ENCODE measurements at places on chromosomes 2 and 18.

GRCh38 chr2:20661421-20662307 is 5.3 kb upstream of the GDF7 start:
- peak; percentile 85 for DNase-seq

GRCh38 chr2:160812830-160813505 is 319.4 kb upstream of the RBMS1 start:
- DNase-seq, result no peak

- no peak for DNase-seq
These were observed 56.2 kb upstream of the TMEM163 start for GRCh38 chr2:134774786-134775641.

- DNase-seq, result peak; percentile 58
These were observed 13.1 kb downstream of the DAW1 start for GRCh38 chr2:227884511-227884947.

DNA sequence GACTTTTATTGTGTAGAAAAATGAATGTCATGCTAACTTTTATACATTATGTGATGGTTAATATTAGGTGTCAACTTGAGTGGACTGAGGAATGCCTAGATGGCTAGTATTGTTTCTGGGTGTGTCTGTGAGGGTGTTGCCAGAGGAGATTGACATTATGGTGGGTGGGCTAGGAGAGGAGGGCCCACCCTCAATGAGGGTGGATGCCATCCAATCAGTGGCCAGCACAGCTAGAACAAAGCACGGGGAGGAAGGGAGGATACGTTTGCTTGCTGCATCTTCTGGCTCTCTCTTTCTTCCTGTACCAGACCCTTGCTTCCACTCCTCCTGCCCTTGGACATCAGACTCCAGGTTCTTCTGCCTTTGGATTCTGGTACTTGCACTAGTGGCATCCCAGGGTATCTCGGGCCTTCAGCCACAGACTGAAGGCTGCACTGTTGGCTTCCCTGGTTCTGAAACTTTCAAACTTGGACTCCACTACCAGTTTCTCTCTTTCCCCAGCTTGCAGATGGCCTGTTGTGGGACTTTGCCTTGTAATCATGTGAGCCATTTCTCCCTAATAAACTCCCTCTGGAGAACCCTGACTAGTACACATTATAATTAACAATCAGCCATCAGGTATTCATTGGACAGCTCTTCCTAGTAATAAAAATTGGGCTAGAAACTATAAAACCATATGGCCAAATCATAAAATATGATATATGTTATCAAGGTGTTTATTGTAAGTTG is 31.7 kb upstream of the ZCCHC2 start:
- no peak for DNase-seq

- no peak for DNase-seq
These were observed 236.7 kb downstream of the PRKCE start for GRCh38 chr2:45888167-45888566.

- DNase-seq, result no peak
These were observed 93.7 kb upstream of the MYCN start for GRCh38 chr2:15846626-15847025.

DNA sequence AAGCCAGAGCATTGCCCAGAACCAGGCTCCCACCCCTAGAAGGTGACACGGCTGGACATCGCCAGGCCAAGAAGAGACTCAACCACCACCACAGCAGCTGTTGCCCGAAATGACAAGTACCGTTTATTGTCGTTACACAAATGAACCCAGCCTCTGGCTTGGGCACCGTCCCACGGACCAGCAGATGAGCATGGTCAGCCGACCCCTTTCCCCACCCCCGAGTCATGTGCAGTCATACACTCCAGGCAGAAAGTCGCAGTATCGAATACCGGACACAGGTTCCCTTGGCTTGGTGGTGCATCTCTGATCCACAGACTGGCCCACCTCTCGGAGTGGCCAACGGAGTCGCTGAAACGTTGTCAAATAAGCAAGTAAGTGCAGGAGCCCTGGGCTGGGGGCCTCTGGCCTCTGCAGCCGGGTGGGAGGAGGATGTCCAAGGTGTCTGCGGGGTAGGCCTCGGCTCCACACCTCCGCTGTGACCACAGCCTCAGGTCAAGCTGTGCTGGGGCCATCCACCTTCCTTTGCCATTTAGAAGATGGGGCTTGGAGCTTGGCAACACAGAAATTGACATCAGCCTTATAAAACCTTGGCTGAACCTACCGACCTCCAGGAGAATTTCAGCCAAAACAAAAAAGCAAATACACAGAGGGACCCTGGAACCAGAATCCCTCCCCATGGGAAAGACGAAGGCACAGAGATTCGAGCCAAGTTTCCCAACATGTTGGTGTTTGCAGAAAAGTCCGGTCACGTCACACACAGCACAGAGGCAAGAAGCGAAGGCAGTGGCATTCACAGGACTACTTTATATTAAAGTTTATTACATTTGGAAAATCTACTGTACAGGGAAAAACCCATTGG is 24.0 kb downstream of the SDC1 start:
- DNase-seq, result no peak

GRCh38 chr2:172053486-172053885 is 31.8 kb upstream of the DLX1 start:
- no peak for DNase-seq

DNA sequence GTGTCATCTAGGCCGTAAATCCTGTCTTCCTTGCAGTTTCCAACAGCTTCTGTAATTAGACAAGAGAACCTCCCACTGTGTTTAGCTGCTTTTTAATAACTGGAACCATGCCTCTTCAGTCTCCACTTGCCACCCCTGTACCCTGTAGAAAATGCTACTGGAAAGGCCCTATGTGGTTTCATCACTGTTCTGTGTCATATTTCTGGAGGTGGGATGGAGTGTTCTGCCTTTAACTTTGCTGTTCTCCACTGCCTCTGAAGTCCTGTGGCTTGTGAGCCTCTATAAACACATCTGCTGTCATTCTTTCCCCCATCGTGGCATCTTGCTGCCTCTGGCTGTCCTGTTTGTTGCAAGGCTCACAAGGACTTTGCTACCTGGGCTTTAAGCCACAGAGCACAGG is 17.9 kb downstream of the MGAT5 start:
- no peak for DNase-seq

All from kidney (tissue), 22 donors.